ENCODE measurements at places on chromosomes 3 and 15.

GRCh38 chr3:131630097-131630496 lies 127.3 kb upstream of the MRPL3 start:
- no peak for DNase-seq

GRCh38 chr3:149592758-149593240 lies 65.0 kb downstream of the WWTR1 start:
- DNase-seq, result no peak

DNA sequence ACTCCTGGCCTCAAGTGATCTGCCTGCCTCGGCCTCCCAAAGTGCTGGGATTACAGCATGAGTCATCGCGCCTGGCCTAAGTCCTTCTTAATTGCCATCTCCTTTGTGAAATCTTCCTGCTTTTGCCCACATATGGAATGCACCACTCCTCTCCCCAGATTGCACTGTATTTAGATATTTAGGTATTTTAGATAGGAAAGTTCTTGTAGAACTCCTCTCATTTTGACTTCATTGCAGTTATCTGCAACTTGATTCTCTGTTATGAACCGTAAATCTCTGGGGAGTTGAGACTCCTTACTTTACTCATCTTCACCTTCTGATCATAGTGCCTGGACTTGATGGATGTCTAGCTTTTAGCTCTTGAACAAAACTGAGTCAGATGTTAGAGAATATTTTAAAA lies 150.7 kb downstream of the AKAP13 start:
- no peak for DNase-seq

DNA sequence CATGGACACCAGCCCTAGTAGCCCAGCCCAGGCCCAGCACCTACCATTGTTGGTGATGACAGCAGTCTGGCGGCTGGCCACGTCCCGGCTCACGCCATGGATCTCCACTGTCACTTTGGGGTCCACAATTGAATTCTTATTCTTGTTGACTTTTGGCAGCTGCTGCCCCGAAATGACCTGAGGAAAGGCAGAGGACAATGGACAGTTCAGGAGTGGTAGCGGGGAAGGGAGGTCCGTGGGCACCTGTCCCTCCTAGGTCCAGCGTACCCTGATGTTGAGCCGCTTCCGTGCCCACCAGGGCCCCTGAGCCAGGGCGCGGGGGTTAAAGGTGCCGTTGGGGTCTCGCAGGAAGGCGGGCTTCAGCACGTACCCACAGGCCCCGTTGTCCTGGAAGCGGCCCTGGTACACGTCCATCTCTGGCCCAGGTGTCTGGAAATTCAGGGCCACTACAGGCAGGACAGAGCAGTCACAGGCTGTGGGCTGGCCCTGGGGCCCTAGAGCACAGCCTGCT lies 17.7 kb downstream of the VILL start:
- DNase-seq, result no peak

DNA sequence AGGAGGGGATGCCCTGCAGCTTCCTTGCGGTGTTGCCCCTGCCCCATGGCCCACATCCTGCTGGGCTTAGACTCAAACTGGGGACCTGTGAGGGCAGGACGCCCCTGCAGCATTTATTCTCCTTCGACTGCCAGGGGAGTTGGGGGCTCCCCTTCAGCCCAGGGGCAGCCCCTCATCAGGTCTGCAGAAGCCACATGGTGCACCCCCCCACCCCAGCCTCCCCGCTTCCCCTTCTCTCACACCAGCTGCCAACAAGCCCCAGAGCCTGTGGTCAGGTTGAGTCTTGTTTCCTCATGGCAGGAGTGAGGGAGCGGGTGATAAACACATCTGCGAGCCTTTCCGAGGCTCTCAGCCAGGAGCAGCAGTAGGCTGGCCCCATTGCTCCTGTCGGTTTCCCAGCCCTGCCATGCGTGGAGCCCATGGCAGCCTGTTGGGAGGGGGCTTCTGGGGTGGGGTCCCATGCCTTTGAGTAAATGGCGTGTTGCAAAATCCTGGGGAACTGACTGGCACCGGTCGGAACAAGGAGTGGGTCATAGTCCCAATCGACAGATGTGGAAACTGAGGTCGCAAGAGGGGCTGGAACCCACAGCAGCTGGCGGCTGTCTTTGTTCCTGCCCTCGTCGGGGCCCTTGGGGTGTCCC lies 27.8 kb downstream of the WNT7A start:
- DNase-seq, result no peak

GRCh38 chr15:68278345-68278594 lies 725 bp downstream of the FEM1B start:
- no peak for DNase-seq

DNA sequence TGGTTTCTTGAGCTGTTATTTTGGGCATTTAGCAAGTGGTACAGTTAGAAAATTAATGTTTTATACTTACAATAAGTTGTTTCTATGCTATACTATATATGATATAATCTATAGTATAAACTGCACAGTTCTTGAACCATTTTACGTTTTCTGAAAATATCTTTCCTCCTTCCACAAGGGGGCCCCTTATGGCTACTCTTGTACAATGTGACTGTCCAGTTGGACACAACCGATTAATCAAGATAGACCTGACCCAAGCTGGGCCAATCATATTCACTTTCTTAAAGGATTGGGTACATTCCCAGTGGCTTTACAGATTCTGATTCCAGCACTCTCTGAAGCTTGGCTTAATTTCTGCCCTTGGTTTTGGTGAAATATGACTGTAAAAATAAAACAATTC lies 953.4 kb downstream of the AGBL1 start:
- DNase-seq, result no peak

GRCh38 chr3:183540501-183541234 lies 14.8 kb downstream of the KLHL6 start:
- no peak for DNase-seq

Data from stimulated activated CD4-positive, alpha-beta T cell treated with anti-CD3 and anti-CD28 coated beads, Interleukin-12 subunit alpha, Interleukin-12 subunit beta, amount 100 ng/mL, for 48 hours (primary cell).